ENCODE measurements at places on chromosomes 5 and 9. TPM values are rescaled to one million over a fixed set of nuclear protein-coding genes. Genes with fewer than 3 reads are reported as not detected.

The PPP3R2 gene
- not detected for total RNA-seq

The GCNT4 gene
- total RNA-seq = 0.23 TPM

The CNTNAP3B gene
- total RNA-seq = not detected

The PCSK1 gene
- not detected for total RNA-seq

The PTPRD gene
- total RNA-seq = not detected

The PCDHGA3 gene
- 0.57 TPM for total RNA-seq
